NCI-H774 (cell line): ENCODE measurements at places on chromosomes 12 and 14.

- DNase-seq = no peak
Measured at GRCh38 chr12:2097617-2098016, 44.8 kb downstream of the CACNA1C start.

DNA sequence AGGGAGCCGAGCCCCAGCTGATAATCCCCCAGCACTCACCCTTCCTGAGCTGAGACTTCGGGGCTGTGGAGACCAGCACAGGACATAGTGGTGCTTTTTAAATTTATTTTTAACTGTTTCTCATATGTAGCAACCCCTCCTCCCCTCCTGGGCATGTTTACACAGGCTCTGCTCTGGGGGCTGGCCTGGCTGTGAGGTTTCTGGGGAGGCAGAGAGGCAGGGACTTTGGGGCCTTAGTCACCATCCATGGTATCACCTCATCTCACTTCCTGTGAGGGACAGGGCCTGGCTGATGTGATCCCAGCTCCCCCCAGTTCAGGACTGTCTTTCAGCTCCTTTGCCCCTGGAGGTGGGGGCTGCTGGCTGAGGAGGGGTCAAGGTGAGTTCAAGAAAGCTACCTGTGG is 20.4 kb downstream of the VASH1 start:
- no peak for DNase-seq

DNA sequence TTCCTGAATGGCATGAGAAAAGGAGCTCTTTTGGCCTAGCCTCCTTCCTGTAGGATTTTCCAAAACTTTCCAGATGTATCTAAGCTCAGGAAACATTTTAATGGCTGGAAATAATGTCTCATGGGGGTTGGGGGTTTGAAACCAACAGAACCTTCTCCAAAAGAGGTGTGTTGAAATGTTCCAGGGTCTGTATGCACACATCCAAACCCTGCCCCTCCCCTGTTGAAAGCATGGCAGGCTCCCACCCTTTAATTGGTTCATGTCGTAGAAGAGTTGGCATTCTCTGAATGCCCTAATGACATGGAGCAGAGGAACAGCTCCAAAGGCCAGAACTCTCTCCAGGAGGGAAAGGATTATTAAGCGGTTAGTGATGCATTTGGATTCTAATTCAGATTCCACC is 353.2 kb downstream of the ZFP36L1 start:
- no peak for DNase-seq

DNA sequence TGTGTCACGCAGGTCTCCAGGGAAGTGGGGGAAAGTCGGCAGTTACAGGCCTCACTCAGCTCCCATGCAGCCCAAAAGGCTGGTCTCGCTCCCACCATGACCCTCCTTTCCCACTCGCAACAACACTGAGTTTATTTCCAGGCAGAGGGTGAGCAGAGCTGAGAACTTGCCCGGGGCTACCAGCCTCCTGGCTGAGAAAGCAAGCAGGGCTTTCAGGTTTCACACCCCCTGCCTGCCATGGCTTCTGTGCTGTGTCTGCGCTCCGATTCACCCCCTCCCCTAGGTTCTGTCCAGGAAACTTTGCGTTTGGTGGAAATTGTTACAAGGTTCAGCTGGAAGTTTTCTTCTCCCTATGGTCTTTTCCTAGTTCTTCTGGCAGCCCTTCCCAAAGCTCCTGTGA is 17.1 kb downstream of the OR10G2 start:
- no peak for DNase-seq

DNA sequence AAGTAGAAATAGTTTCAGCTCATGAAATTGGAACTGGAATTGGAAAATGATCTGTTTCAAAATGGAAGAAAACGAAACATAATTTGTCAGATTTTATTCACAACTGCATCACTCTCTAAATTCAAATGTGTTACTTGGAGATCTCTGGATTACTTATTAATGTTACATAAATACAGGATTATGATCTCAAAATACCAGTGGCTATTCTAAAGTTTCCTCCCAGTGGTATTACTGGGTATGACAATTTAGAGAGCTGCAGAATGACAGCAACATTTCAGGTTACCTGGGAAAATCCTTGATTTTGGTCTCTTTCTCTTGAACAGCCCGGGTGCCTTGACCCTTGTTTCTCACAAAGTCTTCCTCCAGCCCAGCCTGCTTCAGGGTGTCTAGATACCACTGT is 14.2 kb downstream of the FAM161B start:
- DNase-seq = no peak

DNA sequence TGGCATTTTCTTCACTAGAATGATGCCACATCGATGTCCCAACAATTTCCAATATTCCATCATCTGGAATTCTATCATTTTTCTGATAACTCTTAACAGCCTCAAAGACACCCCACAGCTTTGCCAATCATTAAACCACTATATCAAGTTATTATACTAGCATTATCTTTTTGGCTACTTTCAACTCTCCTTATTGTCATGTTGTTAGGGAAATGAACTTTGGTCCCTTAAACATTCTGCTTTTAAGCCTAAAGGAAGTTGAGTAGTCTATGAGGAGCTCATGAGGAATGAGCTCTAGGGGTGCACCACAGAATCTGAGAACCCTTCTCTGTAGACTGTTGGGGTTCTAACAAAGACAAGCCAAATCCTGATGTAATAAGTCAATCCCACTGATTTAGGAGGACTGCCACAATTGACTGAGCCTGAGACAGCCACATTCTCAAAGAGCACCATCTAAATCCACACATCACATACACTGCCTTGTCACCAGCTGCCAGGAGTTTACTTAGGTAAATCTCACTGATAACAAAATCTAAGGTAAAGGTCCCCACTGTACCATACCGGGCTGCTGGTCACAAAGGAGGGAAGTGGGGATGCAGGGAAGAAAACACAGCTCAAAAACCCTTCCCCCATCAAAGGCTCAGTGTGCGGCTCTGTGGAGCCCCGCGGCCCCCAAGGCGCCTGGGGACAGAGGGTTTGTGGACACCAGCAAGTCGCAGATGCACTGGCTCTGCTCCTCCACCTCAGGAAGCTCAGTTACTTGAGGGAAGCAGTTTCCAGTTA is 58.2 kb downstream of the SETD3 start:
- DNase-seq = no peak

DNA sequence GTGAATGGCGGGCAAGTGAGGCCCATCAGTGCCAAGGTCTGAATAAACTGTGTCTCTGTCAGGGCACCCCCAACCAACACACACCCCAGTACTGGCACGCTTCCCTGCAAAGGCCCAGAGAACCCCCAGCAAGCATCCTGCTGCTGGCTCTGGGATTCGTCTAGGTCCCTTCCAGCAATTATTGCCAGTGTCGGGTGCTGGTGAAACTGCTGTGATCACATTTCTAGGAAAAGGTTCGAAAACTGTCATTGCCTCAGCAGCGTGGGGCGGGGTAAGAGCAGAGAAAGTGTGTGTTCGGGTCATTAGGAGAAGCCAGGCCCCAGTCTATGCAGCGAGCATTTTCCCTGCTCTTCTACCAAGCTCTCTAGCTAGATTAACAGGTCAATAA is 2.5 kb downstream of the FAM222A start:
- DNase-seq = no peak

DNA sequence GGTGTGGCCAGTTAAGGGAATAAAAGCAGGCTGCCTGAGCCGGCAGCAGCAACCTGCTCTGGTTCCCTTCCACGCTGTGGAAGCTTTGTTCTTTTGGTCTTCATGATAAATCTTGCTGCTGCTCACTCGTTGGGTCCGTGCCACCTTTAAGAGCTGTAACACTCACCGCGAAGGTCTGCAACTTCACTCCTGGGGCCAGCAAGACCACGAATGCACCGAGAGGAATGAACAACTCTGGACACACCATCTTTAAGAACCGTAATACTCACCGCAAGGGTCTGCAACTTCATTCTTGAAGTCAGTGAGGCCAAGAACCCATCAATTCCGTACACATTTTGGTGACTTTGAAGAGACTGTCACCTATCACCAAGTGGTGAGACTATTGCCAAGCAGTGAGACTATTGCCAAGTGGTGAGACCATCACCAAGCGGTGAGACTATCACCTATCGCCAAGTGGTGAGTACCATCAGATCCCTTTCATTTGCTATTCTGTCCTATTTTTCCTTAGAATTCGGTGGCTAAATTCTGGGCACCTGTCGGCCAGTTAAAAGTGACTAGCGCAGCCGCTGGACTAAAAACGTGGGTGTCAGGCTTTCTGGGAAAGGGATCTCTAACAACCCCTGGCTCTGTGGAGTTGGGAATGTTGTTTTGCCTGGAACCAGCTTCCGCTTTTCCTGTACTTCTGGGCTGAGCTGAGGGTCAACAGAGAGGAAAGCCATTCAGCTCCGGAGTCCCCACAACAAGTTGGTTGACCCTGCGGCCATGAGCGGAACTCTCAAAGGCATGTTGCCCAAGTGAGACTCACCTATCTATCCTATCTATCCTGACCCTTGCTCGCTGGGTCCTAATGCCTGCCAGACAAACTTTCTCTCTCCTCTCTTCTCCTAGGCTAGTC is at the start of gene DHRS2:
Gene DHRS2 (plus strand): TSS at position 48 of the 895 bp plus-strand sequence. CDS start 2,501 bp downstream, outside the sequence.
- DNase-seq = no peak

DNA sequence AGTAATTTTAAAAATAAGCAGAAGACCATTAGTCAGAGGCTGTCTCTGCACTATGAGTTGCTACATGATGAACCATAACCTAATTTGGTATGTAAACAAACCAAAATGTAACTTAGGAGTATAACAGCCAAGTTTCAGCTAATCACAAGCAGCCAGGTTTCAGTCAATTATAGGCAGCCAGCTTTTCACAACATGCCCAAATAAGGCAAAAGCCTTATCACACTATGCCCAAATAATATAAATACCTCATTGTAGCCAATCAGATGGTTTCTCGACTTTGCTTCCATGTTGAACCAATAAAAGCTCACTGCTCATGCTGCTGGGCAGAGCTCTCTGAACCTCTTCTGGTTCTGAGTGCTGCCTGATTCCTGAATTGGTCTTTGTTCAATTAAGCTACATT is 38.6 kb downstream of the GARIN6 start:
- DNase-seq = no peak

- no peak for DNase-seq
Measured at GRCh38 chr14:99250636-99251208, 21.3 kb downstream of the BCL11B start.

DNA sequence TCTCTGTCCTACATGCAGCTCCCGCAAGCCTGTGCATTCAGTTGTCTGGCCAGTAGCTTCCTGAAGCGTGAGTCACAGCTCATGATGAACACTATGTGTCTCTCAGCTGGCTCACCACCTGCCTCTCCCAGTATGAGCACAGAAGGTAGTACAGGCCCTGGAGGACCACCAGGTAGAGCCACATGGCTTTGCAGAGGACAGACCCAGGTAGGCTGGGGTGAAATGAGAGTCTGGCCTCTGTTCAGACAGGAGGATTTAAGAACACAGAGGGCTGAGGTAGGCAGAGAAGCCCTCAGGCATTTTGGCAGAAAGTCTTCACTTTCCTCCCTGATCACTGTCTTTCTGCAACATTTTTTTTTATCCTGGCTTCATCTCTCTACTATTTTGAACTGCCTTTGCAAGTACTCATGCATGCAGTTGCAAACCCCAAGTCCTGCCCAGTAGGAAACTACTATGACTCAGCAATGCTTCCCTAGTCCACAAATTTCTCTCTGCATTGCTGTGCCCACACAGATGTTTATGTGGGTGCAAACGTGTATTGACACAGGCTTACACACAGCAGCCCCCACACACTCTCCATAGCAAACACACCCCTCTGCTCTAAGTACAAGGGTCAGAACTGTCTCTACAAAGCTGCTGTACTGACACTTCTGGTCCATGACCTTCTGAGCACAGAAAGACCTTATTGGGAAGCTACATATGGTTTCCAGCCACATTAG is 7.2 kb upstream of the SDR9C7 start:
- DNase-seq = no peak

- DNase-seq = no peak
Measured at GRCh38 chr14:34496679-34497513, 34.9 kb upstream of the SPTSSA start.

GRCh38 chr12:17169726-17170471 is 563.9 kb upstream of the LMO3 start:
- DNase-seq = no peak

GRCh38 chr12:91183551-91183950 is 934 bp upstream of the DCN start:
- DNase-seq = no peak

- DNase-seq = no peak
Measured at GRCh38 chr14:54944737-54945391, 42.2 kb upstream of the GCH1 start.

- DNase-seq = no peak
Measured at GRCh38 chr12:13959131-13959723, 22.2 kb downstream of the GRIN2B start.

- no peak for DNase-seq
Measured at GRCh38 chr12:66118240-66118891, 12.2 kb downstream of the LLPH start.

DNA sequence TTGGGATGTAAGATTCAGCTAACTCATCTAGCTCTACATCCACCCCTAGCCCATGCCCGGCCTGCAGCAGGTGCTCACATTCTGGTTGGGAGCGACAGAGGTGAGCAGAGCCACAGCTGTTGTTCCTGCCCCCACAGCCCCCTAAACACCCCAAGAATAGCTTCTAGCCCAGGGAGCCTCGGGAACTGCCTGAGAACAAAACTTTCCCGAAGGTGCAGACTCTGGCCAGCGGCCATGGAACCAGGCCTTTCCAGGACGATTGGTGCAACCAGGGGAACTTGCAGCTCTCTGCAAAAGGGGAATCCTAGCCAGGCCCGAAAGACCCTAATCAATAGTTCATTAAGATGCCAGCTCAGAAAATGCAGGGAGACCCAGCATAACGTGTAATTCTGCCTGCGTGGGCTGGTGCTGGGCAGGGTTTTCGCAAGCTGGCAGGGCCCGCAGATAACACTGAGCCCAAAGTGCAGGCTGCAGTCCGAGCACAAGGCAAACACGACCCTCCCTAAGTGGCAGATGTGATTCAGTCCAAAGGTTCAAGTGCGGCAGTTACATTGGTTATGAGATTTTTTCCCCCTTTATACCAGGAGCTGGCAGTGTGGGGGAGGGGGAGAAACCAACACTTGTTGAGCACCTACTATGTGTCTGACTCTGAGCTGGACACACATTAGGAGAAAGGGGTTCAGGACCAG is 122.5 kb upstream of the MAP1LC3B2 start:
- no peak for DNase-seq

DNA sequence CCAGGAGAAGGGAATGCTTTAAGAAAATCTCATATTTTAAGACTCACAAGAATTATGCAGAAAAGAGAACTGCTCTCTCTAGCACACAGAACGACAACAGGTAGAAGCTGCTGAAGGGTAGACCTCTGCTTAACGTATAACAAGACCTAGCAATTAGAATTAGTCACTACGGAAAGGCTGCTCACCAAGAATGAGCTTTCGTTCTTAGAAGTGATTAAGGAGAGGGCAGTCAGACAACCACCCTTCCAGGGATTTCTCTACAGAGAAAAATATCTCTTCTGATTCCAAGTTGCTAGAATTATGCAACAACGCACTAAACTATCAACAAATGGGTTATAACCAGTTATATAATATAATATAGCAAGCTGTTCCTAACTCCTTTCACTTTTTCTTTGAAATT is 18.6 kb downstream of the LRIG3 start:
- DNase-seq = no peak

DNA sequence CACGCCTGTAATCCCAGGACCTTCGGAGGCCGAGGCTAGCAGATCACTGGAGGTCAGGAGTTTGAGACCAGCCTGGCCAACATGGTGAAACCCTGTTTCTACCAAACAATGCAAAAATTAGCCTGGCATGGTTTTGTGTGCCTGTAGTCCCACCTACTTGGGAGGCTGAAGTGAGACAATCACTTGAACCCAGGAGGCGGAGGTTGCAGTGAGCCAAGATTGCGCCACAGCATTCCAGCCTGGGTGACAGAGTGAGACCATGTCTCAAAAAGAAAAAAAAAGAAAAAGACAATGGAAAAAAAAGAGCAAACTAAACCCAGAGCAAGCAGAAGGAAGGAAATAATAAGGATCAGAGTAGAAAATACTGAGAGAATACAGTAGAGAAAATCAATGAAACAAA is 5.4 kb downstream of the CHURC1 start:
- no peak for DNase-seq
